T-helper 2 cell treated with Interferon-gamma antibody and Interleukin-4, amounts not matched to agents 5 μg/mL and 100 μg/mL, for 36 hours (primary cell): ENCODE measurements at places on chromosomes 1 and 21.

- DNase-seq, result no peak
These were observed 18.1 kb downstream of the USP48 start for GRCh38 chr1:21764615-21765423.

DNA sequence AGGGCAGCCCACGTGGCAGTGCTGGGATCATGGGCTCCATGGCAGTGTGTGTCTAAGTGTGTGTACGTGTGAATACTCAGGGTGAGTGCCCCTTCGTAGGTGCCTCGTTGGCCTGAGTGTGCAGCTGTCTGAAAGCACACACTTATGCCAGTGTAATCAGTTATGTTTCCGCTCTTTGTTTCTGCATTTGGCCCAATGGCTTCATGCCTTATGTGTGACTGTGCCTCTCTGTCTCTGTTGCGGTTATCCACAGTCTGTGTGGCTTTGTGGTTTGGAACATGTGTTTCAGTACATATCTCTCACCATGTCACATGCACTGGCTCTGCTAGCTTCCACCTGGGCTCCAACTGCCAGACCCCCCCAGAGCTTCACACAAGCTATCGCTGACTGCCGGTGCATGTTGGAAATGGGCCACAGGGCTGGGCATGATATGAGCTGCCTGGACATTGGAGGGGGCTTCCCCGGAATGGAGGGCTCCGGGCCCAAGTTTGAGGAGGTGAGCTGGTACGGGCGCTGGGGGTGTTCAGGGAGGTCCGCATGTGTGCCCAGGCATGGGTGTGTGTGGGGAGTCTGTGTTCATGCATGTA, 70.3 kb upstream of the TINAGL1 start:
- DNase-seq, result peak; percentile 42

- no peak for DNase-seq
These were observed 113.0 kb upstream of the UBE2U start for GRCh38 chr1:64090436-64090835.

- DNase-seq, result no peak
These were observed 62.3 kb downstream of the S1PR1 start for GRCh38 chr1:101299141-101299540.

- DNase-seq, result no peak
These were observed 76.4 kb downstream of the TTC3 start for GRCh38 chr21:37149411-37149810.

DNA sequence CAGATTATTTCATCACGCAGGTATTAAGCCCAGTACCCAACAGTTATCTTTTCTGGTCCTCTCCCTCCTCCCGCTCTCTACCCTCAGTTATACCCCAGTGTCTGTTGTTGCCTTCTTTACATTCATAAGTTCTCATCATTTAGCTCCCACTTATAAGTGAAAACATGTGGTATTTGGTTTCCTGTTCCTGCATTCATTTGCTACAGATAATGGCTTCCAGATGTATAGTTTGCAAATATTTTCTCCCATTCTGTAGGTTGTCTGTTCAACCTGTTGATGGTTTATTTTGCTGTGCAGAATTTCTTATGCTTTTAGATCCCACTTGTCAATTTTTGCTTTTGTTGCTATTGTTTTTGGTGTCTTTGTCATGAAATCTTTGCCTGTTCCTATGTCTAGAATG, 21.1 kb upstream of the KCNH1 start:
- no peak for DNase-seq
